ENCODE measurements at places on chromosomes 3 and 15. TPM values are rescaled to one million over a fixed set of nuclear protein-coding genes. Genes with fewer than 3 reads are reported as not detected.

The INKA1 gene
- total RNA-seq, result 0.41 TPM

The IQCH gene
- 1.1 TPM for total RNA-seq

The GPR87 gene
- 0.20 TPM for total RNA-seq

The TRAT1 gene
- total RNA-seq, result 102 TPM

The C3orf70 gene
- total RNA-seq, result 0.07 TPM

The TGM5 gene
- total RNA-seq, result 0.09 TPM

The TTBK2 gene
- 10.6 TPM for total RNA-seq

The GOLGA6L1 gene
- not detected for total RNA-seq

The LPCAT4 gene
- total RNA-seq, result 91.4 TPM

The LMAN1L gene
- 0.64 TPM for total RNA-seq

The TTC21A gene
- 1.8 TPM for total RNA-seq

The DNASE1L3 gene
- not detected for total RNA-seq

The GASK1A gene
- total RNA-seq, result 0.09 TPM

The RASGRP1 gene
- total RNA-seq, result 116 TPM

The FAM98B gene
- 42.3 TPM for total RNA-seq

The A4GNT gene
- total RNA-seq, result not detected

The SEC62 gene
- 68.9 TPM for total RNA-seq

The RAD51 gene
- 64.7 TPM for total RNA-seq

The CHRNA5 gene
- total RNA-seq, result 3.8 TPM

The CNTN3 gene
- total RNA-seq, result not detected

The MUC13 gene
- total RNA-seq, result not detected

The DOCK3 gene
- total RNA-seq, result 0.93 TPM

The CCDC54 gene
- not detected for total RNA-seq

The DUOXA1 gene
- total RNA-seq, result not detected

The CADPS gene
- total RNA-seq, result not detected

The GOLGA8J gene
- total RNA-seq, result not detected

The REC114 gene
- not detected for total RNA-seq

The MYO5C gene
- total RNA-seq, result 1.2 TPM

The ARHGAP11A gene
- total RNA-seq, result 143 TPM

The GPR62 gene
- total RNA-seq, result not detected

The KCNMB3 gene
- total RNA-seq, result 1.7 TPM

The GPR149 gene
- total RNA-seq, result not detected

The ZNF710 gene
- 27.5 TPM for total RNA-seq

The GOLGA8S gene
- 0.80 TPM for total RNA-seq

The LRRN1 gene
- total RNA-seq, result 0.16 TPM

The LRRC28 gene
- 22.4 TPM for total RNA-seq

The ARHGEF26 gene
- 0.09 TPM for total RNA-seq

The GPR171 gene
- 154 TPM for total RNA-seq

The RTP4 gene
- 12.9 TPM for total RNA-seq

Data from T-helper 2 cell treated with Interferon-gamma antibody and Interleukin-4, amounts not matched to agents 100 ng/mL and 5 ng/mL, for 36 hours (primary cell).